ENCODE measurements at places on chromosomes 1 and 21.

DNA sequence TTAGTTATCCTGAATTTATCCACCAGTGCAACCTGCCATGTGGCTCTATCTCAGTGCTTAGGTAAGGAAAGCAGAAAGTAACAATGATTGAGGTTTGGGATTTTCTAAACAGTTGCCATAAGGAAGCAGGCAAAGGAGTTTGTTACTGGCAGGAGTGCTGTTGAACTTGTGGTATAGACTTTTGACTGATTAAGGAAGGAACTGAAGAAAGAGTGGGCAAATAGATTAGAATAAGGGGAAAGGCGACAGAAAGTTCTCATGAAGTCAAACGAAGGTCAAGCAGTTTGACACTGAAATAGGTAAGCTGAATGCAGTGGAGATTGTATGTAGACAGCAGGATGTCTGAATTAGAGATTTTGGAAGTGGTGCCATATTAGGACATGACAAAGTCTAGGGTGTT, 24.2 kb upstream of the CR2 start:
- no peak for DNase-seq

DNA sequence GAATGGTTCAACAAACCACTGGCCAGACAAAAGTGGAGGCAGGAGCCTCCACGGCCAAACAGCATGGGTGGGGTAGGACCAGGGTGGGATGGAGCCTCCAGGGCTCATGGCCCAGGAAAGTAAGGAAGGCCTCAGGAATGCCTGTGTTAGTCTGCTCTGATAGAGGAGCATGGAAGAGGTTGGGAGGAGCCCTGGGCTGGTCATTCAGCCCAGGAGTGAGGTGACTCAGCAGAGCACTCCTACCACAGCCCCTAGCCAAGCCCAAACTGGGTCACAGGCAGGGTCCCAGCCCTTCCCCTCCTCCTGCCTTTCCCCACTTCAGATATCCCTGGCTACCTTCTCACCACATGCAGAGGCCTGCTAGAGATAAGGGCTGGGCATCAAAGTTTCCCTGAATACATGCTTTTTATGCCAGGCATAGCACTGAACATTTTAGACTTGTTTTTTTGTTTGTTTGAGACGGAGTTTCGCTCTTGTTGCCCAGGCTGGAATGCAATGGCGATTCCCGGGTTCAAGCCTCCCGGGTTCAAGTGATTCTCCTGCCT, 3.1 kb upstream of the SHISA4 start:
- DNase-seq = no peak

- DNase-seq = no peak
Measured at GRCh38 chr1:110472546-110472945, 21.6 kb downstream of the PROK1 start.

GRCh38 chr1:183262628-183263200, 76.7 kb downstream of the LAMC2 start:
- no peak for DNase-seq

- no peak for DNase-seq
Measured at GRCh38 chr1:154593390-154593789, 14.6 kb downstream of the ADAR start.

GRCh38 chr1:162361349-162361748, 15.3 kb downstream of the SPATA46 start:
- DNase-seq = no peak

Measured in epithelial cell of prostate (primary cell).